ENCODE measurements at places on chromosomes 1 and 21.

DNA sequence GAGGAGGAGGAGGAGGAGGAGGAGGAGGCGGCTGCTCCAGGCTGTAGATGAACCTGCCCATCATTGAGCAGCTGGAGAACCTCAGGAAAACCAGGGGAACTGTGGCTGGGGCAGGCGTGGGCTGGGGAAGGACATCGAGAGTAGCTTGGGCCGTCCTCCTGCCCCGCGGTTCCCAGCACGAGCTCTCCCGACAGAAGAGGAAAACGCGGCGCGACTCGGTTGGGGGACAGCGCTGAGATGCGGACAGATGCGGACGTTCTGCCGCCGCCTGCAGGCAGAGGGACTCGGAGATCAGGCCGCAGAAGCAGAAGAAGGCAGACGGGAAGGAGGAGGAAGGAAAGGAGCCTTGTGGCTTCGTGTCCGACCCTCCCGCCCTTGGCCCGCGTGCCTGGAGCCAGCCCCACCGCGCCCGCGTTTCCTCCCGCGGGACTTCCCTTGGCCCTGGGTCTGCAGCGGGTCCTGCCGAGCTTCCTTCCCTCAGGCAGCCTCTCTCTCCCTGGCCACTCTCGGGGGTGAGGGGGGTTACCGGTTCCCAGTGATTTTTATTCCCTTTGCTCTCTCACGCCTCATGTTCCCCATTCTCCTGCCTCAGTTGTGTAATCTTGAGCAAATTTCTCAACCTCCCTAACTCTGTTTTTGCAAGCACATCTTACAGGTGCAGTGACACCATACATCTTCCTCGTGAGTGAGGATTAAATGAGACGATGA is 1.7 kb upstream of the TNFRSF9 start:
- peak; percentile 28 for DNase-seq

- DNase-seq, result no peak
Observed at GRCh38 chr1:235675152-235675890, 25.7 kb upstream of the GNG4 start.

- no peak for DNase-seq
Observed at GRCh38 chr1:89802841-89803240, 18.0 kb upstream of the LRRC8D start.

DNA sequence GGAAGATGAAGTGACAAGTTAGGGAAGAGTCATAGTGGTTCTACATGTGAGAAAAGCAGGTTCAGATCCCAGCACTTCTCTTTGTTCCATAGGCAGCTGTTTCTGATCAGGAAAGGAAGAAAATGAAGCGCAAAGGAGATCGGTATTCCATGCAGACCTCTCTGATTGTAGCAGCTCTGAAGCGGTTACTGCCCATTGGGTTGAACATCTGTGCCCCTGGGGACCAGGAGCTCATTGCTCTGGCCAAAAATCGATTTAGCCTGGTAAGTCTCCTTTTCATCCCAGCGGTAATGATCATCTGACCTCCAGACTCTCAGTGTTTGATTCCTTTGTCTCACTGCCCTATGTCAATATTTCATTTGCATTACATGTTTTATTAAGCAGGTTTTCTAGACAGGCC is 173.6 kb downstream of the ZP4 start:
- DNase-seq, result no peak

DNA sequence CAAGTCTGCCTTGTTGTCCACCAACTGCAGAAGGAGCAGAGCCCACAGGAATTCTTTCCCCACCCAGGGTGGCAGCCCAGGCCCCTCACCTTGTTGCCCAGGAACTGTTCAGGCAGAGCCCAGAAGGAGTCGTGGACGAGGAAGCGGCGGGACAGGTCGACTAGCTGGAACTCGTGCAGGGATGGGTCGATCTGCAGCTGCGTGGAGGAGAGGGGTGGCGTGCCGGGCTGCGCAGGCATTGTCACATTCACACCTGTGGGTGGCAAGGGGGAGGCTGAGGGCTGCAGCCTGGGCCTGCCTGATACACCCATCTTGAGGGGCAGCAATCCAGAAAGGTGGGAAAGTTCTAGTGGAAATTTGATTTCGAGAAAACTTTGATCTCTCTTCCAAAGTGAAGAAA is 55.9 kb downstream of the HSPG2 start:
- DNase-seq, result no peak

DNA sequence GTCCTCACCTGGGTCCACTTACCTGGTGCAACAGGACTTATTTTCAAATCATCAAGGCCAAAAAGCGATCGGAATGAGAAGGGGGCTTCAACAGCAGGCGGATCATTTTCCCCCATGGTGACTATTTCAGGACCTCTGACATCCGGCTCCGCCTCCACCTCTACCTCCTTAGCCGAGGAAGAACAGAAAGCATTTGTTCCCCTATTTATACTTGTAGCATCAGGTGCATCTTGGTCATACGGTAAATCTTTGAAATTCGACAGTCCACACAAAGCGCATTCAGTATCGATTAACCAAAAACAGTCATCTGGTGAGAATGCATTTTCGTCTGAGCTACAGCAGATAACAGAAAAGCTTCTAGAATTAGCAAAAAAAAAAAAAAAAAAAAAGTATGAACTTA is 550 bp downstream of the TMPRSS3 start:
- DNase-seq, result no peak

GRCh38 chr1:153963850-153964331 is 554 bp upstream of the SLC39A1 start:
- no peak for DNase-seq

DNA sequence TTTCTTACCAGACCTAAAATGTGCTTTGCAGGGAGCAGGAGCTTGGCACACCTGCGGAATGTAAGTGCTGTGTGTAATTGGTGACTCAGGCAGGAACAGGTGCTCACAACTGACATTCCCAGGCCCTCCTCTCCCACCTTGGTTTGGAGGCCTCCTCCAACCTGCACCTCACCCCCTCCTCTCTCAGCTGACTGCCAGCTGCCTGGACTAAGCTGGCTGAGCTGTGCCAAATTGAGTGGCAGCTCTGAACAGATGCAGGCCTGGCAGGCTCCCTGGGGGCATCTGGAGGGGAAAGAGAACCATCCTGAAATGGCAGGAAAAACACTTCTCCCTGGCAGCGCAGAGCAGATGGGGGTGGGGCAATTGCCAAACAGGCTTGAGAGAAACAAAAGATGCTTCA is 91.7 kb upstream of the PGBD5 start:
- DNase-seq, result no peak

GRCh38 chr21:14979264-14979663 is 85.5 kb downstream of the NRIP1 start:
- DNase-seq, result no peak

DNA sequence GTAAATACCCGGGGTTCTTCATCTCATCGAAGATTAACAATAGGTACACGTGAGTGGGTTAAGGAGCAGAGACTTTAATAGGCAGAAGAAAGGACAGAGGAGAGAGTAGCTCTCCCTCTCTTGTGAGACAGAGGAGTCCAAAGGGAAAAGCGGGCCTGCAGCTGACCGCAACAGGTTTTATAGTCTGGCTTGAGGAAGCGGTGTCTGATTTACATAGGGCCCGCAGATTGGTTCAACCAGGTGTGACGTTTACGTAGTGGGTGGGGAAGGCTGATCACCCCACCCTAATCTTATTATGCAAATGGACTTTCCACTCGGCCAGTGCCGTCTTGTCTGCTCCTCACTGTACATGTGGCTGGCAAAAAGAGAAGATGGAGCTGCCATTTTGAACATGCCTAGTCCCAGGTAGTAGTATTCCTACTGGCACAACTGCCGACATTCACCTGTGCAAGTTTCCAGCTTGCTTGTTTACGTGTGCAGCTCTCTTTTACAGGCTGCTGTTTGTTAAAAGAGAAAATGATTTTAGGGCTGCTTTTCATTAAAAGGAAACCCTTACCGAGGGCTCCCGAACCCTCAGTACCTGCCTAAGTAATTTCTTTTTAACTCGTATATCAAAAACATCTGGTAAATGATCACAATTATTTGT is 10.6 kb downstream of the CDC14A start:
- DNase-seq, result no peak

GRCh38 chr1:2644171-2644570 is 11.4 kb upstream of the MMEL1 start:
- DNase-seq, result no peak

- DNase-seq, result no peak
Observed at GRCh38 chr21:26148071-26148839, 22.3 kb downstream of the APP start.

DNA sequence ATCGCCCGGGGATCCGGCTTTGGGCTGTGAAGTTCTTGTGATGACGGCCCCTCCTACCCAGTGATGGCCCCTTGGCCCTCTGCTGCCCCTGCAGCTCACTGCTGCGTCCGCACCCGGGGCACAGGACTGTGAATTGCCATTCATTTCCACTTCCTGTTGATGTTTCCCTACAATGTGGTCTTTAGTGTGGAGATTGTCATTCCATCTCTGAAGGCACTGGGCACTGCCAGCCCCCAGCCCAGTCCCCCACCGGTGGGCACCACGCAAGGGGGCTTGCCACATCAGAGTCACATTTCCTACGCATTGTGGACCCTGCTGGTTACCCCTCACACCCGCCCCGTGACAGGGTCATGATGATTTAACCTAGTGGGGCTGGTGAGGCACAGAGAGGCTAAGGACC is 2.5 kb upstream of the MX2 start:
- no peak for DNase-seq

DNA sequence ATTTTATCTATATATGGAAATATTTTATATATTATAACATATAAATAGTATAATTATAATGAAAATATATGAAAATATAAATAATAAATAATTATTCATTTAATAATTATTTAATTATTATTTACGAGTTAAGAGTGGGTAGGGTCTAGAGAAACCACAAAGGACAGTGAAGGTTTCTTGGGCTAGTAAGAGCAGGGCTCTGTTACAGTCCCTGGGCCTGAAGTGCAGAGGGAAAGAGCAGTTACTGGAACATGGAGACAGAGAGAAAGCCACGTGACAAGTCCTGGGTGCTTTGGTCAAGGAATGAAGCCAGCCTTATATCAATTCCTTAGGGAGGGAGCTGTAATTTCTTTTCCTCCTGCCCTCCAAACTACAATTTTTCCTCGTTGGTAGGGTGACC is 117.2 kb upstream of the OLIG2 start:
- no peak for DNase-seq

GRCh38 chr21:38460171-38460742 is 38.0 kb downstream of the ERG start:
- DNase-seq, result no peak

DNA sequence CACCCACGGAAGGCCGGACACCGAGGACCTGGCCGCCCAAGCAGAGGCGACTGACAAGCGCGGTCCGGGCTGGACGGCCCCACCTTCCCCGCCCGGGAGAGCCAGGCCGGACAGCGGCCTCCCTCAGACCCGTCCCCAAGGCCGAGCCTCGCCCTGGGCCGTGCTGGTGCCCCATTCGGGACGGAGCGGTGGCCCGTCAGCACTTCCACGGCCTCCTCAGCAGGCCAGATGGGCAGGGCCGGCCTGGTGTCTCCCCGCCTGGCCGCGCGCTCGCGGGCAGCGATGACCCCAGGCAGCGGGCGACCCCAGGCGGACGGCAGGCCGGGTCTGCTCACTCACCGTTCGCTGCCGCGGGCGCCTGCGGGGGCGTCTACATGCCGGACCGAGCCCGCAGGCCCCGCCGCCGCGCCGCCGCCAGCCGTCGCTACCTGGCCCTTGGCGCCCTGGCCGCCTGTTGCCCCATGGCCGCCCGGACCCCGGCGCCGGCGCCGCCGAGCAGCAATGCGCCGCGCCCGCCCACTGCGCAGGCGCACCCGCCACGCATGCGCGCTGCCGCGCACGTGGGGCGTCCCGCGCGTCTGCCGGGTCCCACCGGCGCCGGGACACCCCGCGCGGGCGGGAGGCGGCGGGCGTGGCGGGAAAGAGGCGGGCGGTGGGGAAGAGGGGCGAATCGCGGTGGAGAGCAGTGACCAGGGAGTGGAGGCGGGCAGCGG is at the start of gene NADK:
Gene NADK (minus strand): TSS at position 521 of the 713 bp plus-strand sequence. CDS start 13,064 bp downstream, outside the sequence.
- DNase-seq, result peak; percentile 61

DNA sequence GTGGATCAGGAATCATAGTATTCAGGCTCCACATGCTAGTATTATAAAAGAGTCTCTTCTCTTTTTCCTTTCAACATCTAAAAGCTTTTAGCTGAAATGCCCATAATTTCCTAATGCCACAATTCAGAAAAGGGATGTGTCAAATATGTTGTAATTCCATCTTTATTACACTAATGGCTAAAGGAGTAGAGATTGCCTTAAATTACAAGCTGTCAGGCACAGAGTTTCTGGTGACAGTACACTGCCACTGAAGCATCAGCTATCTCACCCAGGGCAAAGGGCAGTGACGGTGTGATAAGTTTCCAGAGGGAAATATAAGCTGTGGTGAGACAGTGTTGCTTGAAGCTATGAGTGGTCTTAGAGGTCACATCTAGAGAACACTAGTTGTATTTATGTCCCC is 581.1 kb downstream of the KCNT2 start:
- no peak for DNase-seq

DNA sequence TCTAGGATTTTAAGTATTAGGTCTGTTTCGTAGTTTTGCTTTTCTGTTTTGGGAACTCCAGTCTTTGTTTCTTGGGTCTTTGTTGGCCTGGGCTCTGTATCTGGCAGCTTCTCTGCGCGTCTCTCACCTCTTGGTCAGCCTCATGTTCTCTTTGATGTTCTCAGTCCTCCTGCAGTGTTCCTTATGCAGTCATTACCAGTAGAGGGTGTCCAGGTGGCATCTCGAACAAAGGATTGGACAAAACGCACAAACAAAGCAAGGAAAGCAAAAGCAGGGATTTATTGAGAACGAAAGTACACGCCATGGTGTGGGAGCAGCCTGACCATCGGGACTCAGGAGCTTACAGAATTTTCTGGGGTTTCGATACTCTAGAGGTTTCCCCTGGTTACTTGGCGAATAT is 133.7 kb upstream of the COL6A1 start:
- DNase-seq, result no peak

DNA sequence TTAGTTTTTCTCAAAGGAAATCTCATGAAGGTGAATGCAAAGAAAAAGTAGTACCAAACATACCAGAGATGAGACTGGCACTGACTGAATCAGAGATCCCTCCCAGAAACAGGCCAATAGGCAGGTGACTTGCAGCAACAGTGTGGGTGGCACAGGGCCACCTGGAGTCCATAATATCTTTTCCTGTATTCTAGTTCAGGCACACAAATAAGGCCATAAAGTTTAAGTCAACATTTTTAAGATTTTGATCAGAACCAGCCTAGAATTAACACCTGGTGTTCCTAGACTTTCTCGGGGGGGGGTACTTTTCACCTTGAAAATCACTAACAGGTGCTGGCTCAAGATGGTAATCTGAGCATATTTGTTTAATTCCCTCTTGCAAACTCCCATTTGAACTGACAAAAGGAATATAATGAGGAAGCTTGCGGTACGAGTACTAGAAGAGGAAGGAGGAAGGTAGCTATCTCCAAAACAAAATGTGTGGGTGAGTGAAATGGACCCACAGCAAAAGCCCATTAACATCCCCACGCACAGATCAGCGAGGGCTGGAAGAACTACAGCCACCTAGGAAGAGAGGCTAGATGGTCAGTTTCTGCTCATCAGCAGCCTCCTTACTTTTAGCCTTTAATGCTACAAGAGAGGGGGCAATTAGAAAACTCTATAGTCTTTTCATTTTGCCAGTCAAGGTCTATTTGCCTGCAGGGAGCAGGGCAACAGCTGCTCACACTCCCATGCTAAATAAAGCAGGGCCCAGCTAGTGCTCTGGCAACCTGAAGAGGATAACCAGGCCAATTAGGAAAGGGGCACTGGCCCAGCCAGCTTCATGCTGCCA is 18.9 kb downstream of the SDE2 start:
- no peak for DNase-seq

Data from stimulated activated CD8-positive, alpha-beta memory T cell treated with anti-CD3 and anti-CD28 coated beads, Interleukin-4, amount 100 ng/mL, for 24 hours (primary cell).